ENCODE measurements at places on chromosomes 2 and 18.

GRCh38 chr18:5975111-5976002, 80.0 kb upstream of the TMEM200C start:
- DNase-seq, result no peak

GRCh38 chr2:197571627-197572271, 55.9 kb downstream of the MOB4 start:
- no peak for DNase-seq

GRCh38 chr2:44191739-44192138, 23.1 kb downstream of the PPM1B start:
- no peak for DNase-seq

- peak; percentile 63 for DNase-seq
These were observed 34.9 kb downstream of the CAVIN2 start for GRCh38 chr2:191811807-191812602.

- DNase-seq, result no peak
These were observed 296.0 kb downstream of the PLCL1 start for GRCh38 chr2:198100346-198100745.
